GM12865 (cell line): ENCODE measurements at places on chromosomes 1 and 21.

DNA sequence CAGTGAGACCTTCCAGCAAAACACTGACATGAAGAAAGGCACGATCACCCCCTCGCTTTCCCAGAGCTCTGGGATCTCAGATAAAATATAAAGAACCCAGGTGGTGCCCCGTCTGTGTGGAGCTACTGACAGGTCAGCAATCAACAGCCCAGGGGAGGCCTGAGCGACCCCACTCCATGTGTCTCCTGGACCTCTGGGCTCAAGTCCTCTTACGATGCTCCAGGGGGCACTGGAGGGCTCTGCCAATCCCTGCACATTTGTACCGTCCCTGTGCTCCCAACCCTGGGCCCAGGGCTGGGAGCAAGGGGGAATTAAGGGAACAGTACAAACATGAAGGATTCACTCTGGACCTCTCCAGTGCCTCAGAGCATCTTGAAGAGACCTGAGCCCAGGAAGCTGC is 12.5 kb downstream of the S100A7A start:
- no peak for DNase-seq

DNA sequence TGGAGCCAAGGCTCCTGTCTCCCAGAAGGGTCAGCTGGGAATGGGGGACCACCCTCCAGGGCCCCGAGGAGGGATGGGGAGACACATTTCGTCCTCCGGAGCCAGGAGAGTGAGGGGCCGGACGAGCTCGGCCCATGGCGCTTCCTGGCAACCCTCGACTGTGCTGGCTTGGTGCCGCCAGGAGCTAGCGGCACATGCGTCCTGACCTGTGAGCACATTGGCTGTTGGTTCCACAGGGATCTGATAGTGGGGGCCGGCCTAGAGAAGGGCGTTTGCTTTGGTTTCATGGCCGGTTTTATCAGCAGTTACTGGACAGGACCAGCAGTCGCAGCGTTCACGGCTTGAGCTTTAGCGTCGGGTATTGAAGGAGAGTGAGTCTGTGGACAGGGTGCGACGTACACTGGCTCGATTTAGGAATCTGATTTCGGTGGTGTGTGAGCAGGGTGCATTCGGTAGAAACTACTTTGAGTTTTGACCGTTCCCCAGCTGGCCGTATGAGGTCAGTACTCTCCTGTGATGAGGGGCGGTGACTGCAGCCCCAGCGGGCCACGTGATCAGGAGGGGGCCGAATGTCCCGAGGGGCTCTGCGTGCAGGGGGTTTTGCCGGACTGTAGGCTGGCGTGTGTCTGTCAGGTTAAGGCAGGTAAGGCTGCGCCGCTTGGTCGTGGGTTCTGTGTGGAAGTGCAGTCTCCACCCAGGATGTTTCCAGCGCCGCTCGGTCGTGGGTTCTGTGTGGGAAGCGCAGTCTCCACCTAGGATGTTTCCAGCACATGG is 18.7 kb downstream of the FAAP20 start:
- no peak for DNase-seq

DNA sequence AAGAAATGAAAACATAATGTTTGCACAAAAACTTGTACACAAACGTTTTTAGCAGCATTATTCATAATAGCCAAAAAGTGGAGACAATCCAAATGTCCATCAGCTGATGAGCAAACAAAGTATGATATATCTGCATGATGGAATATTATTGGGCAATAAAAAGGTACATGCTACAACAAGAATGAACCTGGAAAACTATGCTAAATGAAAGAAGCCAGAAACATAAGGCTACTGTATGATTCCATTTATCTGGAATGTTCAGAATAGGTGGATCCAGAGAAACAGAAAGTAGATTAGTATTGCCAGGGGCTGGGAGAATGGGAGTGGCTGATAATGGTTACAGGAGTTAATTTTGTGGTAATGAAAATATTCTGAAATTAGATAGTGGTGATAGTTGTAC is 19.0 kb downstream of the FBXO28 start:
- no peak for DNase-seq

DNA sequence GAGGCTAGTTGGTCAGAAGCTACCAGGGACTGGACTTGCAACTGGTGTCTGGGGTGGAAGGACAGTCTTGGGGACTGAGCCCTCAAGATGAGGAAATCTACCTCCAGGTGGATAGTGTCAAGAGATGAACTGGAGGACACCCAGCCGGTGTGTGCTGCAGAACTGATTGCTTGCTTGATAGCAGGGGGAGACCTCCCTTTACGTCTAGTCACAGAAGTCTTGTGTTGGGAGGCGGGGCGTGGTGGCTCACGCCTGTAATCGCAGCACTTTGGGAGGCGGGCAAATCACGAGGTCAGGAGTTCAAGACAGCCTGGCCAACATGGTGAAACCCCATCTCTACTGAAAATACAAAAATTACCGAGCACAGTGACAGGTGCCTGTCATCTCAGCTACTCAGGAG is 4.9 kb downstream of the RCC2 start:
- DNase-seq = no peak
